Mammary epithelial cell (primary cell): ENCODE measurements at places on chromosomes 12 and 14. TPM values are rescaled to one million over a fixed set of nuclear protein-coding genes. Genes with fewer than 3 reads are reported as not detected.

DNA sequence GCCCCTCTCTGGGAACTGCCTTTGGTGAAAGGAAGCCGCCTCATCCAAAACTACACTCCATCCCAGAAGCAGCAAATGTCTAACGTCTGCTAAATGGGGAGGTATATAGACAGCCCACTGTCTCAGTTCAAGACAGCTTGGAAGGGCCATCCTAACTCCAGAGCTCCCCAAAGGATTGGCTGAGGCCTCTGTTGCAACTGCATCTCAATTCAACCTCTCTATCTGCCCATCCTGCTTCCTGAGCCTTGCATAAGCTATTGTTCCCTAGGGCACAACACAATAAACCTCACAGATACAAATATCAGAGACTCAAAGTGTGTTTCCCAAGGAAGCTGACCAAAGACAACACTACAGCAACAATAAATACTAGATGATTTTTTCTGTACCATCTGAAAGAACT, 495.2 kb upstream of the SOX5 start:
- DNase-seq = no peak

ZNF26 gene
- 22.0 TPM for total RNA-seq

DNA sequence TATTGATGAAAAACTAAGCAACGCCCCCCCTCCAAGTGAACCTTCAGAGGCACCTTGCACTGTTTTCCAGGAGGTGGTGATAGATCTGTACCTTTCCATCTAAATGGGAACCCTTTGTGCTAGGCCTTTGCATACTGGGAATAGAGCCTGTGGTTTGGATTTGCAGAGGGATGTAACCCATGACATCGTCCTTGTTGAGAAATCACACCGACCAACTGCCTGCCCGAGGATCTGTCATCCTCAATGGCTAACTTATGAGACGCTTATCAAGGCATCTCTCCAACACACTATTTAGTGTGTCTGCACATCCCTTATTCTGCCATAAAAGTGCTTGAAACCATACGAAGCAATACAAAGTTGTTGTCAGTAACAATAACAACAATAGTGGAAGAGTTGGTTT, 22.9 kb downstream of the NTN4 start:
- no peak for DNase-seq

DNA sequence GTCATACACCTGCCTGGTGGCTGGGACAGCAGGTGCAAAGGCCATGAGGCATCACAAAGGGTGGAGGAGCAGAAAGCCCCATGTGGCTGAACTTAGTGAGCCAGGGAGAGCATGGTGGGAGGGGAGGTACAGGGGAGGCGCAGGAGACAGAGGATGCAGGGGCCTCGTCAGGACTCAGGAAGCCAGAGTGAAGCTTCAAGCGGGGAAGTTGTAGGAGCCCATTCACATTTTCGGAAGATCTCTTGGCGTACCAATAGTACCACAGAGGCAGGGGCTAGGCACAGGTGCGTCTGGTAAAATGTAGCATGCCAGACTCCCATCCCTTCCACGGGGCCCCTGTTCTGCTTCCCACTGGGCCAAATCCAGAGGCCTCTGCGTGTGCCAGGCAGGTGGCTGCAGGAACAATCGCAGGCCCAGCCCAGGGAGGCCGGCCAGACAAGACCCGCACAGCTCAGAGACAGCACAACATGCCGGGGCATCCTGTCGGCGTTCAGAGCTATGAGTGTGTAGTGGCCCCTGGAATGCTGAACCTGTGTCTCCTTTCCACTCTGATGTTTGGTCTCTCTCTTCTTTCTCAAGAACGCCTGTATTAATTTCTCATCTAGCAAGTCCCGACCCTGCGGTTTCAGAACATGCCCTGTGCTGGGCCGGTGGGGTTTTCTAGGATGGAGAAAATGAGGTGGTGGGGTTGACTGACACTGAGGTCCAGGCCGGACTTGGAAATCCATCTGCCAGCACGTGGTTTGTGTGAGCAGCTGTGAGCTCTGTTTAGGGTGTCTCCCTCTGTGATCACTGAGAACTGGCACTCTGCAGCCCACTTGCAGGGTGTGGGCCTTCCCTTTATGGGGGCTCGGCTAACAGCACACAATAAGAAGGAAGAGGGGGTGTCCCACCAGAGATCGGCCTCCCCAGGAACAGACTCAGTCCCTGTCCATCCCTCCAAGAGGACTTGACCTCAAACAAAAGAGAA, 5.5 kb upstream of the TMEM132D start:
- DNase-seq = no peak

DNA sequence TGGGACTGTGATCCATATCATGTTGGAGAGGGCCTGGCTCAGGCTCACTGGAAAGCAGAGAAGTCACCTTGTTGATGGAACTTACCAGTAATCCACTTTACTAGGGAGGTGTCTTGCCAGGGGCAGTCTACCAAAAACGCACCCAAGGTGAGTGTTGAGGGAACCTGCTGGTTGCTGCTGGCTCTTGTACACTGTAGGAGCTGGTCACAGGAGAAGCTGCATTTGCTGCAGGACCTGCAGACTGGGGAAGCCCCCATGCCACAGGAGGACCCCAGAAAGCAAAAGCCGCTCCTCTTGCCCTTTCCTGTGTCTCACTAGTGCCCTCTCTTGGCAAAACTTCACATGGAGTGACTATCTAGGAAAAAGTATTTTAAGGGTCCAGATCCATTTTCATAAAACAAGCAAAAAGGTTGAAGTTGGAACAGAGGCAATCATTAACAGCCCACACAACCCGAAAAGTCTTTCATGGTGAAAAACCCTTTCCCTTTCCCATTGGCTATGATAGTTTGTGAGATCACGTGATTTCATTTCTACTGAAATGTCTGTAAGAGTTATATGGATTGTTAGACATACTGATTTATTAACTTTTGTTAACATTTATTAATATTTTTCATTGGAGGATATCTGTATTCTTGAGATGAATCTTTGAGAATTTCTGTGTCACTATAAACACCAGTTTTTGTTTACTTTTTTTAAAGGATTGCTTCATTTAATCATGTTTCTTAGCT, 59.2 kb downstream of the RASSF8 start:
- DNase-seq = peak; percentile 26

PHC1 gene
- 16.0 and 17.0 TPM in 2 replicates for total RNA-seq
